Activated CD8-positive, alpha-beta memory T cell treated with anti-CD3 and anti-CD28 coated beads for 48 hours (primary cell): ENCODE measurements at places on chromosomes 2 and 18.

- DNase-seq = no peak
Observed at GRCh38 chr18:46623541-46623940, 33.5 kb downstream of the LOXHD1 start.

DNA sequence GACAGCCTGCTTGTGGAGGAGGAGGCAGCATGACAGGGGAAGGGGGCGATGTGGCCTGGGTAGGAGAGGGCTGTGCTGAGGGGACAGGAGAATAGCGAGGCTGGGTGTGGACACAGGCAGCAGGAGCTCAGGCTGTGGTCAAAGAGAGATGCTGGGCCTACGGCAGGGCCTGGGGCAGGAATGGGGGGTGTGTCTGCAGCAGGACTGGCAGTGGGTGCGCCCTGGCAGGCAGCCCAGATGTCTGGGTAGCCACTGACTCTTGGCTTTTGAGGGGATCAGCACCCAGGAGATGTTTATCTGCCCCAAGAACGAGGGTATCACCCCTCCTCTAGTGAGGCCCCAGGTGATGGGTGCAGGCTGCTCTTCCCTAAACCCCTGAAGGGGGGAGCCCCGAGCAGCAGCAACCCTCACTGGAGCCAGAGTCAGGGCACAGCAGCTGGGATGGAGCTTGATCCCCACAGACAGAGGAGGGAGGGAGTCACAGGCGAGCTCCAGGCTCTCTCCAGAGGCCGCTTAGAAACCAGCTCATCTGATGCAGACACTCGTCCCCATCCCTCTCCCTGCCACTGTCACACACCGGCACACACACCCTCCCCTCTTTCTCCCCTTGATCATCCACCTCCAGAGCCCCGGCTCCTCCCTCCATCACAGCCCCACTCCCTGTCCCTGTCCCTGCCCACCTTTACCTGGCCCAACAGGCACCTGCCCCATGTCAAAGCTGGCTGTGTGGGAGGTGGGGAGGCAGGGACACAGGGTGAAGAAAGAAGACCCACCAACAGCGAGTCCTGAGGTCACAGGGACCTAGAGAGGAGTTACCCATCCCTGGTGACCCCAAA is 29.8 kb upstream of the TNS1 start:
- no peak for DNase-seq

DNA sequence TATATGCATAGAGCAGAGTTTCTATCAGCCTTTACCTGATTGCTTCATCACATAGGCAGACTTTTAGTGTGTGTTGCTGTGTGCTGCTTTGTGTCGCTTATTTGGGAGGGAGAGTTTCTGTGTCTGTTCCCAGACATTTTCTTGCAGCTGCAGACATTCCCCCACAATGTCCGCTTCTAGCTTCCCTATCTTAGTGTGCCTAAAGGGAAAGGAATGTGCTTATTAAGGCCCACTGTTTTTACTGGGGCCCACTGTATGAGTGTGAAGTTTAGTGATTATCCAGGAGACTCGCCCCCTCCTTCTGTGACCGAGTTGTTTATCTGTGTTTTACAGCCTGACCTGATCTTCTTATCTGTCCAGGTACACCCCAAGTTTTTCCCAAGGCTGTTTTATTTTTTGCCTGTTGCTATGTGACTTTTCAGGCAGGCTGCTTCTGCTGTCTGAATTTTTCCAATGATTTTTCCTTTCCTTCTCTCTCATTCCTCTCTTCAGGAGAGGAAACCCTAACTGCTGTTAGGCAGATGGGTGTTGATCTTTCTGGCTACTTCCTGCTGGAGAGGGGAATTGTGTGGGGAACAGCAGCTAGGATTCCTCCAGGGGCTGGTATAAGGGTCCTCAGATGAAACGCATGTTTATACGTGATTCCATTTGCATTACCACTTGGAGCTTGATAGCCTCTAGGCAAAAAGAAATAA is 47.6 kb downstream of the STK17B start:
- no peak for DNase-seq

- no peak for DNase-seq
Observed at GRCh38 chr2:235270291-235270690, 223.6 kb upstream of the AGAP1 start.

- no peak for DNase-seq
Observed at GRCh38 chr2:200738590-200738989, 73.1 kb upstream of the BZW1 start.

DNA sequence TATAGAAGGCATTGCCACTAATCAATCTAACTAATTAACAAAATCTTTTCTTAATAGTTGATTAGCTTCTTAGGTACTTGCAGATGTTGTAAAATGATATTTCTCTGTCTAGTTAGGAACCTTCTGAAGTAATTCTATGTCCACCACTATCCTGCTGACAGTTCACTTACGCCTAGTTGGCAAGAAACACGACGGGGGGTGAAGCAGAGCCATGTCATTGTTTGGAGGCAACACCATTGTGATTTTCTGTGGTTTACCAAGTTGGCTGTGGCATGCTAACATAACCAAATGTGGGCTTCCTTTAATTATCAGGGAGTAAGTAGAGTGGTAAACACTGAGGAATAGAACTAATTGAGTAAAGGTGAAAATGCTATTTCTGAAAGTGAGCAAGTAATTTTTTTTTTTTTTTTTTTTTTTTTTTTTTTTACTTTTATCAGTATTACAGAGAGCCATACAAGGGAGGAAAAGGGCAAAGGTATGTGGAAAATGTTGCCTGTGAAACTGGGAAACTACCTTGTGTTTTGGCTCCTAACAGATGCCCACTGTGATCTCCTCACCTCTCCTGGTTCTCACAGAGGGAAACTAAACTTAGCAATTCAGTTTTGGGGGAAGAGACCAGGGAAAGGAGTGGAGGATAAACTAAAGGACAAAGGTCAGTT is 126.8 kb downstream of the MEIS1 start:
- DNase-seq = no peak
